Cardiac septum (tissue), 1 donor: ENCODE measurements at places on chromosomes 7 and 10. TPM values are rescaled to one million over a fixed set of nuclear protein-coding genes. Genes with fewer than 3 reads are reported as not detected.
A peak's percentile ranks its signal among the peaks of the same experiment; 100 is the strongest.

- DNase-seq = no peak
Measured at GRCh38 chr7:3754493-3755341, 453.7 kb downstream of the SDK1 start.

GRCh38 chr7:41973202-41973730, 263.7 kb downstream of the GLI3 start:
- no peak for DNase-seq

GRCh38 chr7:271266-272107, 18.5 kb upstream of the FOXL3 start:
- no peak for DNase-seq

DNA sequence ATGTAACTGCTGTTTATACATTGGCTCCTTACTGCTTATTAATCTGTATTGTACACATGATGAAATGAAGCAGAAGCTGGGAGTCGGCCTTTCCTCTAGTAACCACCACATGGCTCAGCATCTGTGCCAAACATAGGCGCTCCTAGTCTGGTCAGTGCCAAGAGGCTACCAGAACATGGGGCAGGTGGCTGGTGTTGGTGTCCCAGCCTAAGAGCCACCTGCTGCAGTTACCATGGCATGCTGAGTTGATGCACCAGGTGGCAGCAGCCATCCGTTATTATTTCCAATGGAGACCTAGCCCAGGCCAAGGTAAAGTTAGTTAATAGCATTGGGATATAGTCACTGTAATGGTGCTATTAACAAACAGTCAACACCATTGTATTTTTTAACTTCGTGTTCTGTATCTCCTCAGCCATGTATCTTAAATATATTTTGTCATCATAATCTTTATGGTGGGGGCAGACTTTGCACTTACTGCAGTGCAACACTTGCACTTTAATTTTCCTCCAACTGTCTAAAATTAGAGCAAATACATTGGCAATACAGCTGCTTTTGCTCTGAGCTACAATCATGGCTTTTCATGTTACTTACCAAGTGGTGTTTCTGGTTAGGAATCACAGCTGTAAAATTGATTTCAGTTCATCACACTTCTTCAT, 33.1 kb downstream of the HBP1 start:
- DNase-seq = peak; percentile 81

DNA sequence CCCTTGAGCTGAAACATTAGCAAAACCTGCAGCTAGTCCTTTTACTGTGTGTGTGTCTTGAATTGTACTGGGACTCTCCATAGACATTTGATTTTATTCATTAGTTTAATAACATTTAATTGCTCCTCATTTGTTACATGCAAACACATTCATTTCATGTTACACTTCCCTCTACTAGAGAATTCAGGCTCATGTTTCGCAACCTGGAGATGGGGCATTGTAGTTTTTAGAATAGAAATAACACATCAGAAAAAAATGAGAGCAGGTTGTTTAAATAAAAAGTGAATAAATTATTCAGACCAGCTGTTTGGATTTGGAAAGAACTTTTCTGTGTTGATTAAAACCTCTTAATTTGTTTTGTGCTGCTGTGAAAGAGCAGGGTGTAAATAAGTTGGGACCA, 243.9 kb downstream of the ETV1 start:
- no peak for DNase-seq

GRCh38 chr10:18204039-18204835, 64.0 kb downstream of the CACNB2 start:
- no peak for DNase-seq

DNA sequence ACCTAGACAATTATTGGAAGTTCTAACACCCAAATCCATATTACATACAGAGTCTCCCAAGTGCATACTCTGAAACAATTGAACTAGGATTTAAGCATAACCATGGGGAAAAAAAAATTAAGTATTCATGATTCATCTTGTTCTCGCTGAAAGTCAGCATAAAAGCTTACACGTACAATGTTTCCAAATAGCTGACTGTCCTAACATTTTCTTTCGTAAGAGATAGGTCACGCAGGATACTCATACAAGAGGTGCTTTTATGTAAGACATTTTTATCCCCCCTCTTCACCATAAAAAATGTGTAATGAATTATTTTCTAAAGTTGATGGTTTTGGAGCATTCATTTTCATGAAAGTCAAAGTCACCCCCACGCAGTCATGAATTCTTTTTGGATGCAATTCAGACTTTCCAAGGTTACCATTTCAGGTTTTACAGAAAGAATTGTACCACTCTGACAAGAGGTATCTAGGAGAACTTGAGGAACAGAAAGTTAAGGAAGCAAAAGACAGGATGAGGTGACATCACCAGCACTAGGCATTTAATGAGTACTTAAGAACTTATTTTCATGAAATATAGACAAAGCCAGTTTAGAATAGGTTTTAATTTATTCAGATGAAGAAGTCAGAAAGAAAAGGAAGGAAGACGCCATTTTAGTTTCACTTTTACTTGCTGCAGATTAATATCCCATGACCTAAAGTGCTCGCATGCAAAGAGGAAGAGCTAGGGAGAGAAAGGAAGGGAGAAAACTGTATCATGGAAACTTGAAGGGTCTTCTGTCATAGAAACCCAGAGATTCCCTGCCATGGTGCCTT, 55.8 kb downstream of the TMEM26 start:
- no peak for DNase-seq

Gene ABCB4
- 9.8 TPM for total RNA-seq

Gene FAM180A
- 25.1 TPM for total RNA-seq

DNA sequence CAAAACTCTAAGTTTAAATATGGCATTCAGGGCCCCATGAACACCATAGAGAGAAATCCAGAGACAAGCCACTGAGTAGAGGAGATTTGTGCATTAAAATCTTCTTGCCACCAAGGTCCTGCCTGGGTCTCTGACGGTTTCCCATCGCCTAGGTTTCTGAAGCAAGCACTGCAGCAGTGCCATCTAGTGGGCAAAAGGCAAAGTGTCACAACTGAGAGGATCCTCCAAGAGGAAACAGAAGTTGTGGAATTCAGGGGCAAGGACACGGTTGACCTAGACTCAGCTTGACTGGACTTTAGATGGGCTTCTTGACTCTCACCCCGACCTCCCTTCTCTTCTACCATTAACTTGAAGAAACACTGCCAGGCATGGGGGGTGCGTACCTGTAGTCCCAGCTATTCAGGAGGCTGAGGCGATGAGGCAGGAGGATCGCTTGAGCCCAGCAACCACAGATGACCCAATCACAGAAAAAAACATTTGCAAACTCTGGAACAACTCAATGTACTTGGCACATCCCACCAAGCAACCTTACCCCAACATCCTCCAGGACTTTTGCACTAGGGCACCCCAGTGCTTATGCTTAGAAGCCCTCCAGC, 604.1 kb downstream of the GALNT17 start:
- no peak for DNase-seq

DNA sequence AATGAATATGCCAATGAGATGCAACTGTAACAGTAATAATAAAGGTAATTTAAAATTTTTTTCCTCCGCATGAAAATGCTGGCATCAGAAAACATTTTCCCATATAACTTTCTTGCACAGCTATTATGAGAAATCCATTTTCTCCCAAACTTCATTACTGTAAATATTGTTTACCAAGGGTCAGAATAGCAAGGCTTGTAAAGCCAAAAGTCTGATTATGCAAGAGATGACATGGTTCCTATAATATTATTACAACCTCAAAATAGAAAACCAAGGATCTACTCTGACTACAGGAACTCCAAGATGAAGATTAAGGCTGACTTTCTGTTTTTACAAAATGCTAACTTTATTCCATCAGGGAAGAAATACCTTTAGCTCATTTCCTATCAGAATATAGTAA, 162.7 kb upstream of the CDK1 start:
- no peak for DNase-seq

Gene SCART1
- 1.0 TPM for total RNA-seq

GRCh38 chr10:114603948-114604347, 54.1 kb downstream of the ABLIM1 start:
- DNase-seq = no peak

DNA sequence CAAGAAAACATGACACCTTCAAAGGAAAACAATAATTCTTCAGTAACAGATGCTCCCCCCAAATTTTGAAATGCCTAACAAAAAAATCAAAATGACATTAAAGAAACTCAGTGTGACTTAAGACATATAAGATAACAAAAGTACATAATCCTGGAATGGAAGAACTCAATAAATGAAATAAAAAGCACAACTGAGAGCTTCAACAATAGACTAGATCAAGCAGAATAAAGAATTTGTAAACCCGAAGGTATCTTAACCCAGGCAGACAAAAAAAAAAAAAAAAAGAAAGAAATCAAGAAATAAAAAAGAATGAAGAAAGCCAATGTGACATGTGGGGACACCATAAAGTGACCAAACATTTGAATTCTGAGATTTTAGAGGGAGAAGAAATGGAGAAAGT, 27.7 kb upstream of the LRRD1 start:
- DNase-seq = no peak

- no peak for DNase-seq
Measured at GRCh38 chr10:63675171-63675570, 154.0 kb downstream of the REEP3 start.

DNA sequence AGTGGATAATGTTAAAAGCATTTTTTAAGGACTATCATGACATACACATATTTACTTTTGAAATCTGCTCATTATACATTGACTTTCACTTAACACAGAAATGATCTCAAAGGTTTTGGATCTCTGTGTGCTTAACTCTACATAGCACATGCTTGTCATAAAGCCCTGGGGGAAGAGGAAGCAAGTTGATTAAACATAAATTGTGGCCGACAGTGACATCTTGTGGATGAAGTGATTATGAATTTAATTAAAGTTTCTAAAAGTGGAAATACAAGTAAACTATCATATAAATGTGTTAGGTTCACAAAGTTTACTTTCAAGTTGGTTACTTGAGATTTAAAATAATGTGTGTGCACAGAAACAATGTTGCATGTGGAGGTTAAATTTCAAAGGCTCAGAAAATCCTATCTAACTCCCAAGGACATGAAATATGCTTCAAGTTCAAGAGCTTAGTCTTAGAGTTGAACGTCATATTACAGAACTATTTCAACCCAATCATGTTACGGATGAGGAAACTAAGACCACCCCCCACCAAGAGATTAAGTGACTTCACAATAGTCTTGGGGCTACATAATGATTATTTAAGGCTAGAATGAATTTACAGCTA, 1247.8 kb downstream of the GATA3 start:
- no peak for DNase-seq

DNA sequence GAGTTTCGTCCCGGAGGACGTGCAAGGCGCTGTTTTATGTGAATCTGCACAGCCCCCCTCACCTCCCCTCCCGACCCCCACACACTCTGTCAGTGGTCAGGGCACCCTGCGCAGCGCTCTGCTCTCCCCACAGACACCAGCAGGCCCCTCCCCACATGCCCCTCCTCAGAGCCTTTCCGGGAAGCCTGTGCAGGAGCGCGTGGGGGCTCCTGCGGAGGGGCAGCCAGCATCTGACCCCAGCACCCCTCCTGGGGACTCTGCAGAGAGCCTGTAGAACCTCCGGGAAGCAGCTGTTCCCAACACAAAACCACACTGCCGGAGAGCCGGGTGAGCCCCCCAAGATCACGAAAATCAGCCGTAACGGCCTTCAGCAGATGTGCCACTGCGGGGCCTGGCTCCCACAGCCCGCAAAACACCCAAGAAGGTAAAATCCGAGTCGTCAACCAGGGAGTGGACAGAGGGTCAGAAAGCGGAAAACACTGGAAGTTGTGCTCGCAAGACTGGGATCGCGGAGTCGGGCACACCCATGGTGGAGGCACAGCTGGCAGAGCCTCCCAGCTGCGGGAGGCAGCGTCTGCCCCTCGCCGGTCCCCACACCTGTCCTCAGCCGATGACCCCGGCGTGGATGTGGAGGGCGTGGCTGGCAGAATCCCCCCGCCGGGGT, 53.8 kb upstream of the PDGFA start:
- no peak for DNase-seq

- DNase-seq = no peak
Measured at GRCh38 chr10:100081075-100082001, at the start of gene CPN1. Gene CPN1 (minus strand): TSS chr10:100081869. CDS start chr10:100081625, 244 bp downstream.

DNA sequence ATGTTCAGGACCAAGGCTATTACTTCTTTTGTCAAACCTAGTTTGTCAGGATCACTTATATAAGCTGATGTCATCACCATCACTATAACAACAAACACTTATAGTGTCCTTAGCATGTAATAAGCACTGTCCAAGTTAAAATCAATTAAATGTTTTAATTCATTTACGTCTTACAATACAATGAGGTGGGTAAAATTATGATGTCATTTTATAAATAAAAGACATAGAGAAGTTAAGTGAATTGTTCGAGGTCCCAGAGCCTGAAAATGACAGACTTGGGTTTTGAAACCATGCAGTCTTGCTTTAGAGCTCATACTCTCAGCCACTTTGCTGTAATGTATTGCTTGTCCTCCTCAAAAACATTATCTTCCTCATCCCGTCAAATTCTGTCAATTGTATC, 48.3 kb downstream of the SLC13A1 start:
- DNase-seq = no peak

Gene TEX36
- not detected for total RNA-seq

DNA sequence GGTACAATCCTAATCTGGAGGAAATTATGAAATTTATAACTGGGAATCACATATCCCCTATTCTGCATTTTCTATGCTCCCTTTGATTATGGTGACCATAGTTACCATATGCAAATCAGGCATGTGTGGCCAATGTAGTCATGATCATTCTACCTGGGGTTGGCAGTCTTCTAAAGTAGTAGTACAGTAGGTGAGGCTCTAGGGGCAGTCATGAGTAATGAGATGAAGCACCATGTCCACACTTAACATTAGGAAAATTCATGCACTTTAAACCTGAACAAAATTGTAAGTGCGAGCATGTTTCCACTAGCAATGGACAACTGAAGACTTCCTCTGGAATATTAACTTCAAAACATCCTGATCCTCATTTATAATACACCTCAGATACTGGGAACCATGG, 545.9 kb downstream of the SUGCT start:
- no peak for DNase-seq

Gene ASNS
- 14.3 TPM for total RNA-seq

DNA sequence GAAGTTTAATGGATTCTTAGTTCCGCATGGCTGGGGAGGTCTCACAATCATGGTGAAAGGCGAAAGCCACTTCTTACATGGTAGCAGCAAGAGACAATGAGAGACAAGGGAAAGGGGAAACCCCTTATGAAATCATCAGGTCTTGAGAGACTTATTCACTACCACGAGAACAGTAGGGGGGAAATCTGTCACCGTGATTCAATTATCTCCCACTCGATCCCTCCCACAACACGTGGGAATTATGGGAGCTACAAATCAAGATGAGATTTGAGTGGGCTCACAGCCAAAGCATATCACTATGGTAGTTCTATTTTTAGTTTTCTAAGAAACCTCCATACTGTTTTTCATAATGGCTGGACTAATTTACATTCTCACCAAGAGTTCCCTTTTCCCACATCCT, 36.7 kb downstream of the SPAM1 start:
- no peak for DNase-seq
